Large intestine (tissue), 12 donors: ENCODE measurements at places on chromosomes 5 and 9. TPM values are rescaled to one million over a fixed set of nuclear protein-coding genes. Genes with fewer than 3 reads are reported as not detected.

CER1 gene
- polyA plus RNA-seq: 0.06 TPM

HCN1 gene
- polyA plus RNA-seq: 0.18 TPM

CCDC192 gene
- 0.39 TPM for polyA plus RNA-seq

PARP8 gene
- 16.9 TPM for polyA plus RNA-seq

PCDHA2 gene
- 0.81 TPM for polyA plus RNA-seq

GPR150 gene
- polyA plus RNA-seq: 0.90 TPM

KIF4B gene
- polyA plus RNA-seq: 0.01 TPM

CDX1 gene
- 196 TPM for polyA plus RNA-seq

APBA1 gene
- polyA plus RNA-seq: 7.4 TPM

ANKRD55 gene
- 0.18 TPM for polyA plus RNA-seq

SLIT3 gene
- 18.3 TPM for polyA plus RNA-seq

UBE2R2 gene
- 48.9 TPM for polyA plus RNA-seq

EIF4E1B gene
- polyA plus RNA-seq: not detected

DEPDC1B gene
- 15.3 TPM for polyA plus RNA-seq

GGTA1 gene
- 8.8 TPM for polyA plus RNA-seq

ACOT12 gene
- polyA plus RNA-seq: 0.72 TPM

WDR70 gene
- 27.7 TPM for polyA plus RNA-seq

CCDC69 gene
- 45.3 TPM for polyA plus RNA-seq

TMEM252 gene
- 2.4 TPM for polyA plus RNA-seq

ORM2 gene
- not detected for polyA plus RNA-seq

PAEP gene
- polyA plus RNA-seq: 0.09 TPM

DDX4 gene
- polyA plus RNA-seq: 0.10 TPM

FGF1 gene
- 9.7 TPM for polyA plus RNA-seq

SLC45A2 gene
- polyA plus RNA-seq: 0.12 TPM

UQCRQ gene
- polyA plus RNA-seq: 258 TPM

TMEM215 gene
- 0.06 TPM for polyA plus RNA-seq

FOXD1 gene
- polyA plus RNA-seq: 0.04 TPM

TRIM41 gene
- polyA plus RNA-seq: 22.4 TPM

FCN1 gene
- 0.55 TPM for polyA plus RNA-seq

OR1Q1 gene
- polyA plus RNA-seq: not detected

CLINT1 gene
- polyA plus RNA-seq: 117 TPM

MSMP gene
- polyA plus RNA-seq: 0.61 TPM

PCDHGC3 gene
- polyA plus RNA-seq: 30.4 TPM

FOXD4L5 gene
- polyA plus RNA-seq: 0.09 TPM

GNA14 gene
- polyA plus RNA-seq: 2.7 TPM

SNCAIP gene
- 7.3 TPM for polyA plus RNA-seq

ECSCR gene
- 21.6 TPM for polyA plus RNA-seq

SHISAL2B gene
- 0.06 TPM for polyA plus RNA-seq

CDC14B gene
- 18.7 TPM for polyA plus RNA-seq

SLCO6A1 gene
- 0.13 TPM for polyA plus RNA-seq

CA9 gene
- 4.2 TPM for polyA plus RNA-seq

GADD45G gene
- 10.5 TPM for polyA plus RNA-seq

COMMD10 gene
- 58.6 TPM for polyA plus RNA-seq

SYK gene
- 27.3 TPM for polyA plus RNA-seq

HMMR gene
- 10.0 TPM for polyA plus RNA-seq

ADRA1B gene
- 0.12 TPM for polyA plus RNA-seq

INSL6 gene
- 0.51 TPM for polyA plus RNA-seq

C5 gene
- 25.9 TPM for polyA plus RNA-seq

DOCK2 gene
- polyA plus RNA-seq: 6.2 TPM

PCDHGC5 gene
- 0.39 TPM for polyA plus RNA-seq

SV2C gene
- 3.0 TPM for polyA plus RNA-seq

TEK gene
- polyA plus RNA-seq: 14.6 TPM

SCGB3A2 gene
- not detected for polyA plus RNA-seq
